Inflammatory macrophage treated with lipopolysaccharide for 4 hours (primary cell): ENCODE measurements at places on chromosomes 13 and 19.
A peak's percentile ranks its signal among the peaks of the same experiment; 100 is the strongest.

- no peak for DNase-seq
Observed at GRCh38 chr13:113307491-113307890, 10.5 kb downstream of the LAMP1 start.

DNA sequence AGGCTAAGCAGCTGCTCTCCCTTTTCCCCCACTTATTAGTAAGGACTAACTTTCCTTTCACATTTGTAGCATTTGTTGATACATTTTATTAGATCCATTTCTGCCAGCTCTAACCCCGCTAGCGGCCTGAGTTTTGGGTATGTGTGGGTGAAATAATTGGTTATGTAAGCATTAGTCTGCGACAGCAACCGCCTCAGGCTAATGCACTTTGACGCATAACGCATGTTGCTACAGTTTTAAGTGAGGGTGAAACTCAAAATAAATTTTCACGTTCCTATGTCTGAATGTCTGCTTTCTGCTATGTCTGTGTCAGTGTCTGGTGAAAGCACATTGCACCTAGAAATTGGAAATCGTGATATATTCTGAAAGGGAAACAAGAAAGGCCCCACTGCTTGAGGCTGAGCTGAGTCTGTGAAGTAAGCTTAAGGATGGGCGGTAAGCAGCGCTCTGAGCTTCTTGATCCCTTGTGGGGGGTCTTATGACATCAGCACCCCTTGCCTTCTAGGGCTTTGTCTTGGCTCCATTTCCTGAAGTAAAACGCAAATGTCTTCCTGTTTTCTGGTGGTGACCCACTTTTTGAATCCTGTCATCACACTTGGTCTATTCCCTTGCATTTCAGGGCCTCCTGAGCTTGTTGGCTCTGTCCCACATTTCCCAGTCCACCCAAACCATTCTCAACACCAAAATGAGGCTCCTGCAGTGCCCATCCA, 648.3 kb upstream of the ARGLU1 start:
- no peak for DNase-seq

GRCh38 chr13:20689291-20689690, 14.2 kb upstream of the IL17D start:
- DNase-seq: no peak

DNA sequence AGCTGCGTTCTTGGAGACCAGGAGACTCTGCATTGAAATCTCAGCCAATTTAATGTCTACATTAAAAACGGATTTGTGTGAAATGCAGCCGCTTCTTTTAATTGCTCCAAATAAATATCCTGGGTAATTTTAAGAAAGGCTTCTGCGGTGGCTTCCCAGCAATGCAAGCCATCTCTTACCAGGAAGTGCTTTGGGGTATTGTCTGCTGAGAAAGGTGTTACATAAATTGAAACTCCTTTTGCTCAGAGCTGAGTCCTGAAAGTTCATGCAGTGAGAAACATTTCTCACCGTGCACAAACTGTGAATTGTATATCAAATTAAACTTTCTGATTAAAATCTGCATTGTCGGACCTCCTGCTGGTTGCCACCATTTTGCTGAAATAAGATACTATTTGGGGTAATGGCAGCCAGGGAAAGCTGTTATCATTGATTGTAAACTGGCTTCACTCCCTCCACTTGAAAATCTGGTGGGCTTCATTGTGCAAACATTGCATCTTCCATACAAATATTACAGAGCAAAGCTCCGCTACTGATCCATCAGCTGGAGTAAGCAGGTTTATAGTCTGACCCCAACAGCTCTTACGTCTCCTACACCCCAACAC, 59.5 kb downstream of the ZIC5 start:
- DNase-seq: no peak

DNA sequence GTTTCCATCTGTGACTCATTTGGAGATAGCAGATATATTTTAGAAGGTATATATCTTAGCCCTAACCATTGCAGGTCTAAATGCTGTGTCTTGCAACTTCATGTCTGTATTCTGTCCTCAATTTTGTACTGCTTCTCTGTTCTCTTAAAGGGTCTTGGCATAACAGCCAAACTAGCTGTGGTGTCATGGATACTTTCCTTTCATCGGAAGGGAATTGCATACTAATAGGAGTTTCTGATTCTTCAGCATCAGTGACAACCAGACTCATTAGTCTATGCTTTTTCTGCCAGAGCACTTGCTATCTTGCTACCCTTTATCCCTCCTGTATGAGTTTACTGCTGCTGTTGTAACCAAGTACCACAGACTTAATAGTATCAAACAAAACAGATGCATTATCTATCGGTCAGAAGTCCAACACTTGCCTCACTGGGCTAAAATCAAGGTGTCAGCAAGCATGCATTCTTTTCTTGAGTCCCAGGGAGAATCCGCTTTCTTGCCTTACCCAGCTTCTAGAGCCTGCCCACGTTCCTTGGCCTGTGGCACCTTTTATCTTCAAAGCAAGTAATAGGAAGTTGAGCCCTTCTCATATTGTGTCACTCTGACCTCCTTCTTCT, 253.1 kb downstream of the HS6ST3 start:
- no peak for DNase-seq

DNA sequence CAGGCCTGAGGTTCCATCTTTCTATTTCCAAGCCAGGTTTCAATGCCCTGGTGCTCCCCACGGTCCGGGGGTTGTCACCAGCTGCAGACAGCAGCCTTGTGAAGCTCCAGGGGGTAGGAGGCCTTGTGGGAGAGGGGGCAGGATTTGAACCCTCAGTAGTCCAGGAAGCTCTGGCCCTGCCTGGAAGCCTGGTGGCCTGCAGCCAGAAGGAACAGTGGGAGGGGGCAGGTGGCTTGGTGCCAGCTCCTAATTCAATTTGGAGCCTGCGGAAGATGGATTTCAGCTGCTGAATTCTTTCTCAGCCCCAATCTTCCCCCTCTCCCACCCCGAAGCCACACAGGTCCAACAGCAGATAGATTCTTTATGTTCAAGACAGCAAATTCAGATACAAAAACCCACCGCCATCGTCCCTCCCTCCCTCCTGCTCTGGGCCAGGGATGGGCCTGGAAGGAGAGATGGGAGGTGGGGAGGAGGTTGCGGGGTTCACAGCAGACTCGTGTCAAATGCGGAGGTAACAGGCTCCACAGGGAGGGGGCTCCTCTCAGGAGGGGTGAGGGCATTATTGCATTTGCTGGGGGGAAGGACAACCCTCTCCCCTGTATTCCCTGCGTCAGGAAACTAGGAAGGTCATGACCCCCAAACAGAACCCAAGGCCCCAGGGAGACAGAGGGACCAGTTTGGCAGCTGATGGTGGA, 2.4 kb upstream of the PTGER1 start:
- no peak for DNase-seq

GRCh38 chr13:19695829-19696228, 62.4 kb downstream of the MPHOSPH8 start:
- DNase-seq: no peak

DNA sequence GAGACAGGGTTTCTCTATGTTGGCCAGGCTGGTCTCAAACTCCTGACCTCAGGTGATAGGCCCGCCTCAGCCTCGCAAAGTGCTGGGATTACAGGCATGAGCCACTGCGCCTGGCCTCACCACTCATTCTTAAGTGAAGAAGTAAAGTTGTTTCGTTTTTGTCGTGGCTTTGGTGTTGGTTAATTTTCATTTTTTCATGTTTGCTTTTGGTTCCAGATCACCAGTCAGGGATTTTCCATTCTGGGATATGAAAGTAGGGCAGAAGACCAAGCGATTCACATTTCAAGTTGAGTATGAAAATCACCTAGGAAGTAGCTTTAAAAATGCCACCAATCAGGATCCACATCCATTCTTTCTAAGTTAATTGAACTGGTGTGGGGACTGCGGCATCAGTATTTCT, 289.9 kb downstream of the DIAPH3 start:
- no peak for DNase-seq

GRCh38 chr13:88103824-88104223, 432.7 kb downstream of the SLITRK5 start:
- no peak for DNase-seq

DNA sequence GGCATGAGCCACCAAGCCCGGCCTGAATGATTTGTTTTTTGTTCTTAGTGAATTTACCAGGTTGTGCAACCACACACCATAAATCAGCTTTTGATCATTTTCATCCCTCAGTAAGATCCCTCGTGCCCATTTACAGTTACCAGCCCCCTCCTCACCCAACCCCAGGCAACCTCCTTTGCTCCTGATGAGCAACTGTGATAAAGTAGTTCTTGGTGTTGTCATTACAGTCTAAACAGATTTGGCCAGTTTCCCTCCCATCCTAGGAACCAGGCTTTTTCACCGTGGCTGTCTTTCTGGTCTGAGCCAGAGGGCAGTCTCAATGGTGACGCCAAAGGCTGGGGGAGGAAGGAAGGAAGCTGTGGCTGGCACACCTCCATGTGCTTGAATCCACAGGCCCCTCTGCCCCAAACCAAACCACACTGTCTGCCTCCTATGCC, 61.2 kb upstream of the WDFY2 start:
- DNase-seq: peak; percentile 50

DNA sequence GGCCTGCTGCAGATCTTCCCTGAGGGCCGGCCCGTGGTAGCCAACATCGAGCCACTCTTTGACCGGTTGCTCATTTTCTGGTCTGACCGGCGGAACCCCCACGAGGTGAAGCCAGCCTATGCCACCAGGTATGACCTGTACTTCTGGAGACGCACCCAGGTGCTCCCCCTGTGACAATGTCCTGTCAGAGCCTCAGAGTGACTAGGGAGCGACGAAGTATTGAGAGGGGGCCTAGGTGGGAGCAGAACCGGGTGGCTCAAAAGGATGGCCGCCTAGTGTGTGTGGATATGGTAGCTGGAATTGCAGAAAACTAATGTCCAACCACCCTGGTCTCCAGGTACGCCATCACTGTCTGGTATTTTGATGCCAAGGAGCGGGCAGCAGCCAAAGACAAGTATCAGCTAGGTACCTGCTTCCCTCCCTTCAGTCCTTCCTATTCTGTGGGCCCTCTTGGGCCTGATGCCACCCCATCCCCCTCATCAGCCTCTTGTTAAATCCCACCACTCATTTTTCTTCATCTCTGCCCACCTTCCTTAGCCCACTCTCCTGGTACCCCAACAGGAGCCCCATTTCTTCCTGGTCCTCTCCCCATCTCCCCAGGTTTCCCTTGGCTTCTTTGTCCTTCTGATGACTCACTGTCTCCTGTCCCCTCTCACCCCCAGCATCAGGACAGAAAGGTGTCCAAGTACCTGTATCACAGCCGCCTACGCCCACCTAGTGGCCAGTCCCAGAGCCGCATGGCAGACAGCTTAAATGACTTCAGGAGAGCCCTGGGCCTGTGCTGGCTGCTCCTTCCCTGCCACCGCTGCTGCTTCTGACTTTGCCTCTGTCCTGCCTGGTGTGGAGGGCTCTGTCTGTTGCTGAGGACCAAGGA, 8.4 kb downstream of the EGLN2 start:
- DNase-seq: no peak

- DNase-seq: no peak
Observed at GRCh38 chr13:32121316-32121715, 89.7 kb downstream of the FRY start.

DNA sequence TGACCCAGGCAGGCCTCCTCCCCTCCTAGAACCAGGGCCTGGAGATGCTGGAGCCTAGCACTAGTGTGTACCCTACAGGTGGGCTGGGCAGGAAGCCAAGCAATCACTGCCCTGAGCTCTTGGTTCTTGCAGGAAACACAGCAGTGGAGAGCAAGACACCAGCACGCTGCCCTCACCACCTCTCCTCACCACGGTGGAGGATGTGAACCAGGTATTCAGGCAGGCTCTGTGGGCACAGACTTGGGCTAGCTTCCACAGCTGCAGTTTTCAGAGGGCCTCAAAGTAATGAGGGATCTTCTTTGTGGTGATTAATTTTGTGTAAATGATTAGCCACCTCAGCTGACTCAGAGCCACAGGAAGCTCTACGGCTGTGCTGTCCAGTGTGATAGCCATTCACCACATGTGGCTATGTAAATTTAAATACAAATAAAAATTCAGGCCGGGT, 13.6 kb upstream of the GPI start:
- DNase-seq: no peak

GRCh38 chr13:66222926-66223325, 1007.2 kb downstream of the PCDH9 start:
- no peak for DNase-seq

- DNase-seq: peak; percentile 97
Observed at GRCh38 chr13:36346222-36347083, at the start of gene SPART. Gene SPART (minus strand): TSS chr13:36346394. CDS start chr13:36335830, 10,564 bp downstream.

GRCh38 chr13:105979131-105980011, 556.1 kb downstream of the EFNB2 start:
- no peak for DNase-seq

DNA sequence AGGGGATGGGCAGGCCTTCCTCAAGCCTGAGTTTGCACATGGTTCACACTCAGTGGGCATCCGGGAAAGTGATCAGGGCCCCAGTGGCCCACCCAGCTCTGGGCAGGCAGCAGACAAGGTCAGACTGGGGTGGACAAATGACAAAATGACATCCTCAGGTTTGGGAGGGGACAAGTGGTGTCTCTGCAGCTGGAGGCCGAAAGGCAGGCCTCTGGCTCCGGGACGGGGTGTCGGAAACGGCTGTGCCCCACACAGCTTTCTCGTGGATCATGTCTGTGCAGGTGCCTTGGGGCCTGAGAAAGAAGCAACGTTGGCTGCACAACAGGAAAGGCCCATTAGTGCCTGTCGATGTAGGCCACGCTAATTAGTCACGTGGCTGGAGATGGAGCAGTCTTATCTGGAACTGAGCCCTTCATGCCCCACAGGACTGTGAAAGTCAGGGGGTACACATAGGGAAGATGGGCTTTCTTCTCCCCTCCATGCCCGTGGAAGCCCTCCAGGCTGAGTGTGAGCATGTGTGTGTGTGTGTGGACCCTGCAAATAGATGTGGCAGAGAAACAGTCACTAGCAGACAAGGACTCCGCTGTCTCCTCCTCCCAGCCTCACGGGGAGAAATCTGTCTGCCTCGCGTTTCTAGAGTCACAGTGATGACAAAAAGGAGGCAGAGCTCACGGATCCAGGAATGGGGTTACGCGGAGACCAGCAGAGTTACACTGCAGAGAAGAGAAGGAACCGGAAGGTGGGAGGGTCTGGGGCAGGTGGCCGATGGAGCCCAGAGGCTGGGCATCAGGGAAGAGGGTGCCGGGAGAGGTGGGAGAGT, 44.2 kb downstream of the CHST8 start:
- DNase-seq: no peak

DNA sequence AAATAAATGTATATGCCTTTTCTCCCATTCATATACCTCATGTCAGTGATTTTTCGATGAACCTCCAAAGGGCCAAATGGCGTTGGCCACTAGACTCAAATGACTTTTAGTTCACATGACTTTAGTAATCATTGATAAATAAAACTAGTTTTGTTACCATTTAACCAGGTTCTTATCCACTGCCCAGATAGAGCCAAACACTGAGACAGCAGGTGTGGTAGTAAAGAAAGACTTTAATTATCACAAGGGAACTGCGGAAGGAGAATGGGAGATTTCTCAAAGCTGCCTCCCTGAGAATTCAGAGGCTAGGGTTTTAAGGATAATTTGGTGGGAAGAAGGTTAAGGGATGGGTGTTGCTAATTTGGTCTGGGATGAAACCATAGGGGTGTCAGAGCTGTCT, 19.4 kb upstream of the KBTBD6 start:
- DNase-seq: no peak
